ENCODE measurements at places on chromosomes 5 and 9.

GRCh38 chr9:38443181-38443580 is 18.9 kb upstream of the IGFBPL1 start:
- DNase-seq, result no peak

- DNase-seq, result peak; percentile 68
Measured at GRCh38 chr9:125126019-125126746, 17.1 kb downstream of the SCAI start.

- no peak for DNase-seq
Measured at GRCh38 chr9:104256696-104257062, 162.6 kb downstream of the SMC2 start.

- no peak for DNase-seq
Measured at GRCh38 chr5:33114361-33114760, 326.4 kb upstream of the TARS1 start.

GRCh38 chr5:123515904-123516303 is 3.9 kb downstream of the CSNK1G3 start:
- DNase-seq, result no peak

DNA sequence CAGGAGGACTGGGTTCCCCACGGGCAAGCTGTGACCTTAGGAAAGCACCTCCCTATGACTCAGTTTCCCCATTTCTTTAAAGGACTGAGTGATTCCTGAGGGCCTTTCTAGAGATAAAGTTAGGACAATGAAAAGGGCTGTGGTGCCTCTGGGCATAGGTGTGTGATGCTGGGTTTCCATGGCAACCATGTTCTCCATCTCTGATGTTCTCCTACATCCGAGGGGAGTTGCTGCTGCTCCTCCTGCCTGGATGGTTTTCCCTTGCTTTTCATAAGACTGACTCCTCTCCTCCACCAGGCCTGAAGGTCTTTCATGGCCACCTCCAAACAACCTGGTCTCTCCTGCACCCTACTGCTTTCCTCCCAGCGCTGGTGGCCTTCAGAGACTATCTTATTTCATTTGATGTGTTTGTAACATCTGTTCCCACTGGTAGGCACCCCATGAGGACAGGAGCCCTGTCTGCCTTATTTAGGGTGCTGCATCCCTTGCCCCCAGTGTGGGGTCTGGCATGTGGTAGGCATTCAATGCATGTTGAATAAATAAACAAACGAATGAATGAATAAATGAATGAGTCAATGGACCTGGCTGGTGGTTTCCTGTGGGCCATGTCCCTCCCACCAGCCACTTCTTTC is 112.2 kb upstream of the HAND1 start:
- DNase-seq, result no peak

- DNase-seq, result no peak
Measured at GRCh38 chr9:68744426-68744825, 39.4 kb downstream of the PIP5K1B start.

GRCh38 chr5:135498637-135498995 is 37.1 kb downstream of the NEUROG1 start:
- no peak for DNase-seq

DNA sequence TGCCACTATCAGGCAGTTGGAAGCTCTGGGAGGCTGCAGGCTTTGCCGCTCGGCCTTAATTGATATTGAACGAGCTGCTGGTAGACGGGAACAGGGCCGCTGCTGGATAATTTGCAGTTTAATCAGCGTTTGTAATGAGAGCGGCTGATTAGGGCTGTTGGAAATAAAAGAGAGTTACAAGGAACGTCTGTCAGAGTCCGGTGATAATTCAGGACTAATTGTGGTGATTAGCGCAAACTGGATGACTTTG is 68.2 kb upstream of the TBCA start:
- DNase-seq, result peak; percentile 89

- DNase-seq, result no peak
Measured at GRCh38 chr9:85884256-85884655, 56.7 kb upstream of the NAA35 start.

GRCh38 chr5:76683816-76684731 is 31.9 kb upstream of the F2R start:
- DNase-seq, result no peak
